Lower leg skin (tissue), 4 donors: ENCODE measurements at places on chromosomes 2 and 18. TPM values are rescaled to one million over a fixed set of nuclear protein-coding genes. Genes with fewer than 3 reads are reported as not detected.
A peak's percentile ranks its signal among the peaks of the same experiment; 100 is the strongest.

- no peak for DNase-seq
Measured at GRCh38 chr18:44609181-44609941, 71.3 kb upstream of the SETBP1 start.

GRCh38 chr2:127424598-127425520 lies 6.6 kb downstream of the PROC start:
- DNase-seq = peak; percentile 14

DNA sequence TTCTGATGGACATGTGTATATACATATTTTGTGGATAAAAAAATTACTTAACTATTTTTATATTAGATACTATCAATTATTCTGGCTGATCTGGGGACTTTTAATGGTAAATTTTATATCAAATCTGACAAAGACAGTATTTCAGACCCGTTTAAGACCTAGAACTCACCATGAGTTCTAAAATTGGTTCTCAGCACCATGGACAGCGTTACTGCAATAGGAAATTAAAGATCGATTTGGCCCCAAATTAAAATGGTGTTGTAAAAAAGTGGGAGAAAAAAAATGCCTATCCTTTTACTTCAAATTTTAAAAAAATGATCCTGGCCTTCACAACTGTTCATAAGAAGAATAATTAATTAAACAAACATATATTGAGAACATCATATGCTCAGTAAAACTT lies 919 bp upstream of the SCN2A start:
- DNase-seq = no peak

- no peak for DNase-seq
Measured at GRCh38 chr2:203730883-203731282, 24.4 kb downstream of the CD28 start.

GRCh38 chr2:205946226-205946625 lies 139.7 kb downstream of the INO80D start:
- DNase-seq = no peak

GRCh38 chr18:10511236-10511635 lies 14.6 kb upstream of the NAPG start:
- DNase-seq = no peak

DNA sequence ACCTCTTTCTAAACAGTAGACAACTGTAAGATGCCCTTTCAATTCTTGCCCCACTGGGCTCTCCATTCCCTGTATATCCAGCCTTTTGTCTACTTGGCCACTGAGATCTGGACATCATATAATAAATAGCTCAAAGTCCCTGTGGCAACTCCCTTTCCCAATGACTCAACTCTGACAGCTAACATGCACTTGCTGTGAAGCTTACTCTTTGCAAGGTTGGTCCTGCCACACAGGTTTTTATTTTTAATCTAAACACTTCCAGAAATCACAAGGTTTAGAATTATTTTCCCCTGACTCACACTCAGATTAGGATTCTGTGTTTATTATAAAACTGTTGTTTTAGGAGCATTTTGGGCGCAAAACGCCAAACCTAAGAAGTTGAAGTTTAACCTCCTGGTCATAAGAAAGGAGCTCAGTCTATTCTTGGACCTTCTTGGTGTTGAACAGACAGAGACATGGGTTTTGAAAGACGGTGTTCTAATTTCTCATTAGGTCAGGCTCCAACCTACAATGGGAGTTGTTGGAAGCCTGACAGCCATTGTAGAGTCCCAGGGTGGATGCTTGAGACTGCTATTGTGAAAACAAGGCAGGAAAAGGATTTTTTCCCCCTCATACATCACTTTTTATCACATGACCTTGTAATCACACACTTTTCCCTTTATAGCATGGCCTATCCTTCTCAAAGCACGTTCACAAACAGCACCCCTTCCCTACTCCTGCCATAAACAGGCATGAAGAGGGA lies 124.7 kb upstream of the SERPINE2 start:
- DNase-seq = no peak

DNA sequence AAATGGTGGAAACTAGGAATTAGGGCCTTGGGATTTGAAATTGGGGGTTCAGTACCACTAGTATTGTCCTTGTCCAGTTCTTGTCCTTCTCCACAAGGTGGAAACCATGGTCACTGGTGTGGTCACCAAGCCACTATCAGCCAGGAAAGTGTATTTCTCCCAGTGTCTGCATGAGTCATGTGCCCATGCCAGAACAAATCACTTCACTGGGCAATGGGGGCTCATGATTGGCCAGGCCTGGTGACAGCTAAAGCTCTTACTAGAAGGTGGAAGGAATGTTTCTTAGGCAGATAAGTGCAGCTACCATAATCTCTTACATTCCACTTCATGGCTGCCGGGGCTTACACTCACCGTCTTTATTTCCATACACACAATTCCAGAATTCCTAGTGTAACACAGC lies 124.8 kb upstream of the TACR1 start:
- no peak for DNase-seq

GRCh38 chr2:138564586-138565229 lies 63.1 kb downstream of the SPOPL start:
- DNase-seq = no peak

DNA sequence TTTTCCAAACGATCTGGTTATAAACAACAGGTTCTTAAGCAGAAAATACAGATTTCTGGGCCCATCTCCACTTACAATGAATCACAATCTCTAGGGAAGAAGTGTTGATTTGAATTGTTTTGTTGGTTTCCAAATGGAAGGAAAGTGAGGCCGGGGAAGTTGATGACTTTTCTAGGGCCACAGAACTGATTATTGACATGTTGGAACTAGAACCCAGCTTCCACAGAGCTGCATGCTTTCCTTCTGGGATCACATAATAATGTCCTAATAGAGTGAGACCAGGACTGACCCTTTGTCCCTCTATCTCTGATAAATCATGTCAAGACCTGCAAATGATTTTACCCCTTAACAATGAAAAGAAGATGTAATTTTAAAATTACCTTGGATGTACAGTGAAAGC lies 332.2 kb downstream of the OSR1 start:
- no peak for DNase-seq

DNA sequence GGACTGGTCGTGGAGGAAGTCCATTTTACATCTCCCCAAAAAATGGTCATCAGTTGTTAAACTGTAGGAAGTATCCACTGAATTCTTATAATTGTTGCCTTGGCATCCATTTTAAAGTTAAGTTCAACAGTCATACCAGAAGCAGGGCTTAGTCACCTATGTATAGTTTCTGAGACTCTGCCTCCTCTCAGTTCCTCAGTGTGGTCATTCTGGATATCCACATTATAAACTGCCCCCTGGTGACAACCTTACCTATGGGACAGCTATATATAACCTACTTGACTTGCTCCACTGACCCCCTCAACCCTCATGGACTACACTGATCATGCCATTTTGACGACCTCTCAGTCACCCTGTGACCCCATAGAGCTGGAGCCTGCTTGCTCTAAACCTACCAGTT lies 617.0 kb downstream of the LRP1B start:
- no peak for DNase-seq

DNA sequence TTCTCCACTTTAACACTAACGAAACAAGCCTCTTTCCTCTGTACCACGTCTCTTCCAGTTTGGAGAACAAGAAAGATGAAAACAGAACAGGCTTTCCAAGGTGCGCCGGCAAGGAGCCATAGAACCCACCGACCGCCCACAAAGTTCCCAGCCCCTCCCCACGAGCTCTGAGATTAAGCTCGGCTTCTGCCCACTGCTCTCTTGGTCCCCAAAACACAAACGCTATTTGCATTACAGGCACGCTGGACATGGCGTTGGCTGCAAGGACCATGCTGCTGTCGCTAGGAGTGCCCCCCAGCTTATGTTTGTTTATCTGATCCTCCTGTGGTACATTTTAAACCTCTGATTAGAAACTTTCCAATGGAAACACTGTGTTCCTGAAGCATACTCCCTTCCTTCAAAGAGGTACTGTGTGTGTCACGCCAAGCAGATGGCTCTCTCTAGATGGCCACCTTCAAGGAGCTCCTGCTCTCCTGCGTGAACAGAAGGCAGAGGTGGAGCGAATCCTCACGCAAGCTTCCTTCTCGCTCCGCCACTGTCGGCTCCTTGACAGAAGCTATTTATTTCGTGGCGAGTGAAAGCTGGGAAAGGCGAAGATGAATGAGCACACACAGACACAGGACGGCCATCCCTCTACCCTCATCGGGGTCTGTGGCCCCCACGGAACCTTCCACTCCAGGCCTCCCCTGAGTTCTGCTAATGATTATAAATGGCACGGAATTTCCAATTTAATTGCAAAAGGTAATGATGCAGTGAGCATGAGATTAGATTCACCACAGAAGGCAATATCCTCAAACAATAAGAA lies 166.2 kb downstream of the EIPR1 start:
- DNase-seq = no peak

DNA sequence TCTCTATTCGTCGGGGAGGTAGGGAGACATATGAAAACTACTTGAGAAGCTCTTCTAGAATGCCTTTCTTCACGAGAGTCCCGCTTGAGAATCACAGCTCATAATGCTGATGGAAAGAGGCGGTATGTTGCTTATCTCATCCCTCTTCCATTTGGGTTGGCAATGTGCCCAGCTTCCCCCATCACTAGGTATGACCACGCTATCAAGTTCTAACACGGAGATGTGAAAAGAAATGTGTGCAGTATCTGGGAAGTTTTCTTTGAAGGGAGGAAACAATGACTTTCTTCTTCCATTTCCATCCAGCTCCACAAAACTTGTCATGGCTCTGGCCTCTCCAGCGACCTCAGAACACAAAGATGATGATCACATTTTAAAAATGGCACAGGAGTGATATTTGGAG lies 742.4 kb downstream of the DCDC2C start:
- no peak for DNase-seq

DNA sequence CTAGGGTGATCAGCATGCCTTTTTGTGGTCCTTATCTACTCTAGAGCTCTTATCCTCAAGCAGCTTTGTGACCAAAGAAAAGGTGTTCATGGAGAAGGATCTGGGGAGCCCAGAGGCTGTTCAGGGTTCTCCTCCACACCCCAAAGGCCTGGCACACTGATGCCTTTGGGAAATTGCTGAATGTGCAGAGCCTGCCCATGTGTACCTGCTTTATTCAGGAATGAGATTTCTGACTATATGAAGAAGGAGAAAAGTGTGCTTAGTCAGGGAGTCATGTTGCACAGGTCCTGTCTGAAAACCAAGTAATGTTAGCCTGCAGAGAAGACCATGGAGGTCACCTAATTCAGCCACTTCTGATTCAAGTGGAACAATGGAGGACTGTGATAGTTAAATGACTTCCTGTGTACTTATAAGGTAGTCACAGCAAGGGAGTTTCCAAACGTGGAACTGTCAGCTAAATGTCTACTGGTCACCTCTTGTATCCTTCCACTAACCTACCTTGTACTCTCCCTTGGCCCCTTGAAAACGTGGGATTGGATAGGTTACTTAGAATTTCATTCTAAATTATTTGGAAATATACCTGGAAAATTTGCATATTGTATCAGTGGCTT lies 81.3 kb downstream of the LIMS1 start:
- peak; percentile 10 for DNase-seq

GRCh38 chr18:68995675-68996074 lies 197.8 kb downstream of the CCDC102B start:
- no peak for DNase-seq

DNA sequence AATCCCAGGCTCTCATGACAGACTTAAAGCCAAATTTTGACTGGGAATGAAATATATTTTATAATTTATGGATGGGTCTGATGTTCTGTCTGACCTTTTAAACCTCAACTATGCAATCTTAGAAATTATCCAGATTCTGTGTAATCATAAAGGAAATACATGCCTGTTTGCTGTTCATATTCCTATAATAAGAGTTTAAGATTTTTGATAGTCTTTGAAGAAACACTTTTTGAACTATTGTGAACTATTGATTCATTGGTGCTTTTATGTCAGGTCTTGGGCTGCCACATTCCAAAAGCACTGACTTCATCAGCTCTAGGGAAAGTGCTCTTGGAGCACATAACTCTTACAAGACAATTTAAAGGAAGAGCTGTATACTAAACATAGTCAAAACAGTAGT lies 64.2 kb downstream of the CCDC150 start:
- DNase-seq = no peak

DNA sequence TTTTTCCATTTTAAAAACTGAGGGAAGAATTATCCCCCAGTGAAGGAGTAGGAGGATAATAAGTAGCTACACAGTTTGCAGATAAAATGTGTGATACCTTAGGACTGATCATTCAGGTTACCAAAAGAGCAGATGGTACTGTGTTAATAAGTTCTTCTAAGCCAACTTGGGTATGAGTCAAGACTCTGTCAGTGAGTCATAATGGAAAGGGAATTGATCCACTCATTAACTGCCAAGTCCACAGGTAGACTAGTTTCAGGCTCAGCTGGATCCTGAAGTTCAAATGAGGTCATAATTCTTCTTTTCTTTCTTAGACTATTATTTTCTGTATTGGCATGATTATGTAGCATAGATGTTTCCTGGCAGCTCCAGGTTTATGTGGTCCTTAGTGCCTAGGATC lies 142.4 kb upstream of the ALPP start:
- DNase-seq = no peak

DNA sequence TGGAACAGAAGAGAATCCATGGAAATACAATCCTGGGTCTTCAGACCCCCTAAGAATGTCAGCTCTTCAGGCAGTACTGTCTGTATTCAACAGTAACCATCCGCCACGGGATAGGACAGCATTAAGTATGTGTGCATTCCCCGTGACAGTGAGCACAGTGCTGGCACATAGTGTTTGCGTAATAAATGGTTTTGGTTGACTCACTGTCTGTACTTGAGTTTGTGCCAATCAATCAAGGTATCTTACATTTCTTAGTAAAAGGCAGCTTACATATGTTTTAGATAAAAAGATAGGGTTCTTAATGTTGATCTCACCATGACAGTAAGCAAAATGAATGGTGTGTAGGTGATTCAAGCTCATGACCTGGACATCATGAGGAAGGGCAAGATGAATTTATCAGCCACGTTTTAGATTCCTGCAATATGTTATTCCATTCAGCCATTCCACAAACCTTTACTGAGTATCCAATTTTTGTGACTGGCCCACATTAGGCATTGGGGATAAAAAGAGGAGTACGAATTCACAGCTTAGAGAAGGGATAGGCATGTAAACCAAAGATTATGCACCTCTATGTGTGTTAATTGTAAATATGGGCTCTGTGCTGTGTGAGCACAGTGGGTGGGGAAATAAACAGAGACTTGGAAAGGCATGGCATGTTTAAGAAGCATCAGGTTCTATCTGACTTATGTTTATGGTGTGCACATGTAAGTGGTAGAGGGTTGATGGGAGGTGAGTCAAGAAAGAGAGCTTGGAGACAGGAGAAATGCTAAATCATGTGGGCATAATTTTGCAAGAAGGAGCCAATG lies 258.8 kb downstream of the SLC8A1 start:
- DNase-seq = no peak

GPR75 gene
- total RNA-seq = 1.2 TPM

SGO2 gene
- total RNA-seq = 0.57 TPM

ASPRV1 gene
- 771 TPM for total RNA-seq

SEMA4F gene
- total RNA-seq = 4.5 TPM

CD8B2 gene
- 0.13 TPM for total RNA-seq

FSHR gene
- total RNA-seq = not detected

ABCG8 gene
- not detected for total RNA-seq

MTCL1 gene
- 2.3 TPM for total RNA-seq

PASK gene
- 11.9 TPM for total RNA-seq

ANKRD12 gene
- total RNA-seq = 54.4 TPM

EFEMP1 gene
- 107 TPM for total RNA-seq

FAM110C gene
- total RNA-seq = 31.3 TPM

TMEM127 gene
- 49.5 TPM for total RNA-seq

RAX gene
- 0.07 TPM for total RNA-seq

HOXD8 gene
- total RNA-seq = 2.4 TPM

RFTN2 gene
- total RNA-seq = 1.9 TPM
